Stomach (tissue), 19 donors: ENCODE measurements at places on chromosomes 7 and 10. TPM values are rescaled to one million over a fixed set of nuclear protein-coding genes. Genes with fewer than 3 reads are reported as not detected.

DNA sequence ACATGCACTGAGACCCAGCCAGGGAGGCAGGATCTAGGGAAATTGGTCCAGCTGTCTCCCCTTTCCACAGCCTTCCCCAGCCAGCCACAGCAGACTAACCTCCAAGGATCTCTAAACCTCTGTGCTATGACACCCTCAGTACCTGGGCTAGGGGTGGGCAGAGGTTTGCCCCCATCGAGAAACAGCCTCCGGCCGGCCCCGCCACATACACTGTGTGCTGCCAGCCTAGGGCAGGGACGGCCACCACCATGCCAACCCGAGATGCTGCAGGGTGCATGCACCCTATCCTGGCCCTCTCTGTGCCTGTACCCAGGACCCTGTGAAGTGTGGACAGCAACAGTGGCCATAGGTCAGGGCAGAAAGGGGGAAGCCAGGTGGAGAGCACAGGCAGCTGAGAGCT, 58.1 kb downstream of the PARP12 start:
- no peak for DNase-seq

DNA sequence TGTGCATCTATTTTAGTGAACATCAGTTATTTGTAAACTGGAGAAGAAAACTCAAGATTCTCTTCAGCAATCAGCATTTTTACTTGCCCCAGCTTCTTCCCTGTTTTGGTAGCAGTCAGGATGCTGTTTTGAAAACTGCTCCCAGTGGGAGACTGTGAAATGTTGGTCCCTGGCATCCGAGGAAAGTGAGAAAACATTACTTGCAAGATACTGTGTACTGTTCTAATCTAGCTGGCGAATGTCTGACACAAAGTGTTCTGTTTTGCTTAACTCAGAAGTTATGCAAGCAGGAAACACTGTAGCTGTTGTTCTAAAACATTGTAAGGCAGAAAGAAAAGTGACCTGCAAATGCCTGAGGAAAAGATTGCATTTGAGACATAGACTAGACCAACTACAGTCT, 171.8 kb upstream of the POM121L12 start:
- no peak for DNase-seq

- no peak for DNase-seq
Observed at GRCh38 chr7:51217804-51218203, 98.8 kb downstream of the COBL start.

DNA sequence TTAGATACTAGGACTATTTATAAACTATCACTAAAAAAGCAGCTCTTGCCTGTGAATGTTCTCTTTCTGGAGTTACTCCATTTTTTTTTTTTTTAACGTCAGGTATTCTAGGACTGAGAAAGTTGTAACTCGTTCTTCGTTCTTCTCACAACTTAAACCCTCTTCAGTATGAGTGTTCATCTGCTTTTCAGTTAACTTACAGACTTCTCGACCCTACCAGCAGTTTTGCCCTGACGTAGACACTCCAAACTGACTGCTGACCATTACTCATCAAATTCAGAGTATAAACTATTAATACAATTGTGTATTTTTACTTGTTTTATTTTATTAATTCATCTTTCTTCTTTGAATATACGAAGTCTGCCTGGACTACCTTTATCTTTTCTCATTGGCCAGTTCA, 353.1 kb downstream of the GPR37 start:
- no peak for DNase-seq

- no peak for DNase-seq
Observed at GRCh38 chr7:106767498-106768323, 97.4 kb upstream of the PIK3CG start.

DNA sequence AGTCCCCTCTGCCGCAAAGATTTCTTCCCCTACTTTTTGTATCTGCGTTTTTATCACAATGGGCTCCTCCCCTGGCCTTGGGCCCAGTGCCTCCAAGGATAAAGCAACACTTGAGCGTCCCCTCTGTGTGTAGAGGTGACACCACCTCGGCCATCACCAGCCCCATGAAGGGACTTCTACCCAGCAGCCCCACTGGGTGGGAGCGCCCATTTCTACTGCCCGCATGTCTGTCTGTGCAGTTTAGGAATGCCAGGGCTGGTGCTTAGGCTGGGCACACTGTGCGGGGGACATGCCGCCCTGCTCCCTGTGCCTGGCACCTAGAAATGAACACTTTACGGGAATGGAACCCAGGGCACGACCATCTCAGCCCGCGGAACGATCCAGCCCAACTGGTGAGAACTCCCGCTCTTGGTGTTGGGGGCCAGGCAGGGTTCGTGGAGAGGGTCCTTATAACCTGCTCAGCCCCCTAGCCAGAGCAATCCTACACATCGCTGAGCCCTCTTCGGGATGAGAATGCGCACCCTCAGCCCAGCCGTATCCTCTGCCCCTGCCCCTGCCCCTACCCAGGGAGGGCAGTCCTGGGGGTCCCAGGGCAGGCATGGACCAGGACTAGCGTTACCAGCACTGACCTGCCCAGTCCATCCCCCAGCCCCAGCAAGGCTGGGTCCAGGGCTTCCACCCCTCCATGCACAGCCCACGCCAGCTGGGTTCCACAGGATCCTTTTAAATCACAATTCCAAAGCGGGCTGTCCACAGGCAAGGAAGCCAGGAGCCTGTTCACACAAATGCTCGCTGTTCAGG, 12.8 kb downstream of the CRYGN start:
- no peak for DNase-seq

DNA sequence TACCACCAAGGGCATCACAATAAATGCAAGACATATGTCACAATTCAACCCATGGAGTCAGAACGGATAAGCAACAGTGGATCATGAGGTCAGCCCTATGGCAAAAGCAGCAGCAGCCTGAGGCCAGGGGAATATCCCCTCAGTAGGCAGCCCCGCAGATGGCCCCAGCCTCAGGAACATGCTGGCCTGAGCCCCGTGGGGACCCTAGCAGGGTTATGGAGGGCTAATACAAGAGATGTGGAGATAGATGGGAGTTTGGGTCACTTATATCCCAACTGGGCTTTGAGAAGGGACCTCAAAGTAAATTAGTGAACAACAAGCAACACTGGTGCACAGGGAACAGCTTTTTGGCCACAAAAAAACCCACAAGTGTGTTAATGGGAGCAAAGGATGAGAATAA, 9.1 kb downstream of the TMEM72 start:
- no peak for DNase-seq

- DNase-seq, result peak; percentile 58
Observed at GRCh38 chr10:4851846-4852245, 25.8 kb downstream of the AKR1E2 start.

DNA sequence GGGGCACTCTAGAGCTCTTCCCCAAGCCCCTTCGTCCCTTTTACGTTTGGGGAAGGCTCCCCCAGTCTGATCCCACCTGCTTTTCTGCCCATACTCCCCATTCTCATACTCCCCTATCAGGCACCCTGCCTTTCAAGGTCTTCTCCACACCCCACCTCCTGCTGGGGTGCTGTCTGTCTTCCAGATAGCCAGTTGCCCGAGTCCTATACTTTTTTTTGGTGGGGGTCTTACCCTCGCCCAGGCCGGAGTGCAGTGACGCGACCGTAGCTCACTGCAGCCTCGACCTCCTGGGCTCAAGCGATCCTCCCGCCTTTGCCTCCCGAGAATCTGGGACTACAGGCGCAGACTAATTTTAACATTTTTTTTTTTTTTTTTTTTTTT, 775 bp upstream of the ABHD11 start:
- DNase-seq, result no peak

GRCh38 chr7:7554021-7554432, 12.7 kb upstream of the MIOS start:
- no peak for DNase-seq

DNA sequence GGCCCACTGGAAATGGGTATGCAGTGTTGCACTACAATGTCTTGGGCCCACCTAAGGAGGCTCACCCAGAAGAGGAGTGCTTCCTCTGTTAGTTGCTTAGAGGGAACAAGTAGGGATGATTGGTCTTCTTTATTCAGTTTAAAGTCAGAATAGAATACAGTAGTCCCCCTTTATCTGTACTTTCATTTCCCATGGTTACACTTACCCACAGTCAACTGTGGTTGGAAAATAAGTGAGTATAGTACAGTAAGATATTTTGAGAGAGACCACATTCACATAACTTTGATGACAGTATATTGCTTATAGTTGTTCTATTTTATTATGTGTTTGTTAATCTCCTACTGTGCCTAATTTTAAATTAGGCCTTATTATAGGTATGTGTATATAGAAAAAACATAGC, 151.4 kb downstream of the COL28A1 start:
- no peak for DNase-seq

The STAMBPL1 gene
- total RNA-seq, result 6.7 TPM

The CDH23 gene
- total RNA-seq, result 2.6 TPM

The LFNG gene
- total RNA-seq, result 103 TPM

The ZNF775 gene
- not detected for total RNA-seq

The PDE6C gene
- not detected for total RNA-seq
